ENCODE measurements at places on chromosomes 2 and 18. TPM values are rescaled to one million over a fixed set of nuclear protein-coding genes. Genes with fewer than 3 reads are reported as not detected.

Gene PIKFYVE
- polyA plus RNA-seq: 3.5 TPM

Gene UGT1A4
- 446 TPM for polyA plus RNA-seq

Gene NEU2
- polyA plus RNA-seq: not detected

Gene RHOB
- polyA plus RNA-seq: 114 TPM

Gene AGAP1
- polyA plus RNA-seq: 5.8 TPM

- H3K4me3 ChIP-seq: peak within 1 kb of the TSS; percentile 85
- H3K4me1 ChIP-seq: peaks cover 19% of the 10 kb centered on the region
- H3K36me3 ChIP-seq: no peaks in the 10 kb centered on the region
- peak; percentile 82 for DNase-seq
- no peaks in the 10 kb centered on the region for H3K27me3 ChIP-seq
- peak within 1 kb of the TSS; percentile 91 for H3K27ac ChIP-seq
Observed at GRCh38 chr2:150487537-150488429, at the start of gene RND3. Gene RND3, minus strand, starts transcription at chr2:150487667. Its CDS starts 250 bp downstream, at chr2:150487417.

DNA sequence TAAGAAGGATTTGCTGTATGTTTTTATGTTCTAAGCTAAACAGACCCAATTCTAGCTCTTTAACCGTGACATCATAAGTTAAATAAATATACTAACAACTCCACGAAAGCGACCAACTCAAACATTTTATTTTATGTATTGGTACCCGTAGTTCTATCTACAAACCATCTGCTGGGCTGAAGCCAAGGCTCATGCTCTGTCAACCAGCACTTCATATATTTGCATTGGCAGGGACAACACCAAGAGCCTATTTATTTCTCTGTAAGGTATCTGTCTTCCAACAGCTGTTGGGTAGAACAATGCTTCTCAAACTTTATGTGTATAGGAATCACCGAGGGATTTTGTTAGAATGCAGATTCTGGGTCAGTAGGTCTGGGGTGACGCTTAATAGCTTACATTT, 64.5 kb downstream of the PID1 start:
- H3K36me3 ChIP-seq: no peaks in the 10 kb centered on the region
- H3K4me3 ChIP-seq: no peak overlapping the region
- no peak for DNase-seq
- no peaks in the 10 kb centered on the region for H3K27me3 ChIP-seq
- peak overlapping the region; percentile 35 for H3K27ac ChIP-seq

GRCh38 chr18:54241483-54241882, 17.0 kb upstream of the MBD2 start:
- no peak overlapping the region for H3K4me3 ChIP-seq
- H3K27me3 ChIP-seq: no peaks in the 10 kb centered on the region
- no peaks in the 10 kb centered on the region for H3K36me3 ChIP-seq
- no peak overlapping the region for H3K27ac ChIP-seq
- H3K4me1 ChIP-seq: peaks cover 6% of the 10 kb centered on the region

GRCh38 chr18:68409576-68409975, 305.3 kb downstream of the TMX3 start:
- H3K27me3 ChIP-seq: no peaks in the 10 kb centered on the region
- no peaks in the 10 kb centered on the region for H3K36me3 ChIP-seq
- H3K4me3 ChIP-seq: no peak overlapping the region
- no peak for DNase-seq
- no peaks in the 10 kb centered on the region for H3K4me1 ChIP-seq

GRCh38 chr2:198917926-198918720, 539.6 kb downstream of the SATB2 start:
- no peaks in the 10 kb centered on the region for H3K4me1 ChIP-seq
- H3K36me3 ChIP-seq: no peaks in the 10 kb centered on the region
- H3K27me3 ChIP-seq: no peaks in the 10 kb centered on the region
- no peak for DNase-seq
- H3K27ac ChIP-seq: no peak overlapping the region
- no peak overlapping the region for H3K4me3 ChIP-seq

GRCh38 chr2:217086038-217086522, 226.2 kb upstream of the TNP1 start:
- H3K36me3 ChIP-seq: no peaks in the 10 kb centered on the region
- H3K27me3 ChIP-seq: peaks cover 3% of the 10 kb centered on the region
- H3K27ac ChIP-seq: no peak overlapping the region
- peak; percentile 9 for DNase-seq

- no peak overlapping the region for H3K4me3 ChIP-seq
- no peak for DNase-seq
- no peaks in the 10 kb centered on the region for H3K27me3 ChIP-seq
- H3K27ac ChIP-seq: no peak overlapping the region
- H3K36me3 ChIP-seq: no peaks in the 10 kb centered on the region
Observed at GRCh38 chr2:19746611-19747309, 155.0 kb downstream of the TTC32 start.

DNA sequence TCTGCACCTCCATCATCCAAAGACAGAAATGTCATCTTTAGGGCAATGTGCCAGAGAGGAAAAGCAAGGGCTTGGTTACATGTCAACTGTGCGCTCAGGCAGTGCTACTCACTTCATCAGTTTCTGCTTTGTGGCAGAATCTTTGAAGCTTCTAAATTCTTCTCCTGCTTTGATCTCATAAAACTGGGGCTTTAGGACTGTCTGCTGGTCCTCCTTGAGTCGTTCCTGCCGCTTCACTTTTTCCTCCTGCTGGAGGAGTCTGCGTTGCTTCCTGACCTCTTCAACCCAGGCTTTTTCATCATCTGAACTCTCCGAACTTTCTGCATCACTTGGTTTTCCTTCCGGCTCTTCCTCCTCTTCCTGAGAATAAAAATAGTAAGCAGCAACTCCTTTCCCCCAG, 100.8 kb downstream of the NOL10 start:
- no peaks in the 10 kb centered on the region for H3K27me3 ChIP-seq
- no peak overlapping the region for H3K27ac ChIP-seq
- DNase-seq: no peak
- peaks cover 29% of the 10 kb centered on the region for H3K4me1 ChIP-seq

DNA sequence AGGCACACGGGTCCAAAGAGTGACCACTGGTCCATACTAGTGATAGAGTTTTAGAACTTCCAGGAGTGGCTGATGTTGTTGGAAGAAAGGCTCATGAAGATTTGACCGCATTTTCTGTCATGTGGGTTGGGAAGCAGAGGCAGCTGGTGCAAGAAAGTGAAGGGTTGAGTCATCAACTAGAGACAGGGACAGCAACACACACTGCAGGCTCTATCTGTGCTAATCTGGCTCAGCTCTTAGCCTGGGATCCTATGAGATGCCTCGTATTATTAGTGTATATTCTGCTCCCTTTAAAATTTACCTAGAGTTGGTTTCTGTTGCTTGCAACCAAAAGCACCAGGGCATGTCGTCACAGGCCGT, 2.5 kb upstream of the SH3RF3 start:
- H3K27ac ChIP-seq: no peak overlapping the region
- H3K27me3 ChIP-seq: no peaks in the 10 kb centered on the region
- no peak overlapping the region for H3K4me3 ChIP-seq
- no peak for DNase-seq

DNA sequence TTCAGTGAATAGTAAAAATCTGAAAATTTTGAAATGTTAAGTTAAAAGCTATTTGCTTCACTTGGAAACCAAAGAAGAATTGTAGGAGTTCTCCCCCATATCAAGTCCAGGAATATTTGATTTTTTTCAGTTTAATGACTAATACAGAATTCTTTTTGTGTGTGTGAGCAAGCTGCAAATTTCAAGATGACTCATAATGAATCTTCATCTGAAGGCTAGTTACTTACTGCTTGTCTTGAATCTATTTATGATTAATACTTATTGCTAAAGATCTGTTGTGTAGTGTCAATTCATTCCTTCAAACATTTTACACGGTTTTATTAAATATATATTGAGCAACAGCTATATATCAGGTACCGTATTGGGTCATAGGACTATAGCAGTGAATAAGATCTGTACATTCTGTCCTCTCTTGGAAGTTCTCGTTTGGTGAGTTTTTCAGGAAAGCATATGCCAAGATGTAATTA, 47.8 kb upstream of the CAVIN2 start:
- H3K4me1 ChIP-seq: no peaks in the 10 kb centered on the region
- no peak for DNase-seq
- H3K4me3 ChIP-seq: no peak overlapping the region
- no peak overlapping the region for H3K27ac ChIP-seq
- H3K27me3 ChIP-seq: no peaks in the 10 kb centered on the region
- no peaks in the 10 kb centered on the region for H3K36me3 ChIP-seq

GRCh38 chr2:193608451-193608850, 1413.7 kb upstream of the TMEFF2 start:
- no peaks in the 10 kb centered on the region for H3K27me3 ChIP-seq
- no peaks in the 10 kb centered on the region for H3K36me3 ChIP-seq
- no peak overlapping the region for H3K27ac ChIP-seq
- no peaks in the 10 kb centered on the region for H3K4me1 ChIP-seq

GRCh38 chr2:240498171-240498957, 59.4 kb downstream of the ANKMY1 start:
- no peaks in the 10 kb centered on the region for H3K27me3 ChIP-seq
- no peak overlapping the region for H3K27ac ChIP-seq
- no peak for DNase-seq
- peaks cover 9% of the 10 kb centered on the region for H3K36me3 ChIP-seq

- H3K27ac ChIP-seq: no peak overlapping the region
- no peak overlapping the region for H3K4me3 ChIP-seq
- no peak for DNase-seq
- H3K27me3 ChIP-seq: no peaks in the 10 kb centered on the region
- H3K4me1 ChIP-seq: no peaks in the 10 kb centered on the region
- no peaks in the 10 kb centered on the region for H3K36me3 ChIP-seq
Observed at GRCh38 chr18:48905513-48905912, 45.3 kb downstream of the SMAD7 start.

DNA sequence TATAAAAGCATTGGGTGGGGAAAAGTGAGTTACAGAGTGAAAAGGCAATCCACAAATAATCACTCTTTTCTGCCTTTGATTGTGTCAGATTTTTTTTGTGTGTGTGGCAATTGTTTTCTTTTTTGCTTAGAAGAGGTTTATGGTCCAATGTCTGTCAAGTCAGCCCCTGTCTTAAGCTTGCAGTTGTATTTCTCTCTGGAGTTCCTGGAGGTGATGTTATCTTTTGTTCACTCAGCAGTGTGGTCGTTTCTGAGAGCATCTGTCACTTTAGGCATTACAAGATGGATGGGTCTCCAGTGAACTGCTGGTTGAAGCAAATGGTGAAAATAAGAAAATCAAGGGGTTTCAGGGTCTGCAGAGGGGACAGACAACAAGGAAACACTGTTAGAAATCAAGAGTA, 121.3 kb downstream of the GREB1L start:
- no peaks in the 10 kb centered on the region for H3K4me1 ChIP-seq
- no peaks in the 10 kb centered on the region for H3K27me3 ChIP-seq
- no peak overlapping the region for H3K27ac ChIP-seq

- no peaks in the 10 kb centered on the region for H3K27me3 ChIP-seq
- H3K4me1 ChIP-seq: no peaks in the 10 kb centered on the region
- no peak for DNase-seq
- no peak overlapping the region for H3K4me3 ChIP-seq
- no peaks in the 10 kb centered on the region for H3K36me3 ChIP-seq
- no peak overlapping the region for H3K27ac ChIP-seq
Observed at GRCh38 chr2:168607992-168608391, 151.9 kb downstream of the CERS6 start.

DNA sequence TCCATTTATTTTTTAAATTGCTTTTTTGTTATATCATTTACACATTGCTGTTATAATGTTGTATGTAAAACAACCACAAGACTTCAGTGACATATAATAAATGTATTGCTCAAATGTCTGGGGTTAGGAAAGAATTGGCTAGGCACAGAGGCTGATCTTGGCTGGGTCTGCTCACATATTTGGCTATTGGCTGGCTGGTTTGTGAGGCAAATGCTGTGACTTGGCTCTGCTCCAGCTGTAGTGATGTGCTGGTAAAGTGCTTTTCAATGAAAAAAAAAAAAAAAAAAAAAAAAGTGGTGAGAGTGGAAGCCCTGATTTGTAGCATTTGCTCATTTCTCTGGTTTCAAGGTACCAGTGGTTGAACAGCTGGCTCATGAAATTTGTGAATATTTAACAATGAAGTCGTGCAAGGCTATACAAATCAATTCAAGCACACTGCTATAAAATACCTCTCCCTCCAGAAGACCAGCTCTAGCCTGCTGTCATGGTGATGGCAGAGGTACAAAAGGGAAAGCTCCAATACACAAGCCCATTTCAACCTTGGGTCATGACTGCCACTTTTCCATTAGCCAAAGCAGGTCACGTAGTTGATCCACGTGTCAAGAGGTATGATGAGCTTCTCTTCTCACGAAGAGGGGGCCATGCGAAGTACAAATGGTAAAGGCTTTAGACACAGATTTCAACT, 43.7 kb upstream of the RIT2 start:
- H3K27me3 ChIP-seq: no peaks in the 10 kb centered on the region
- no peaks in the 10 kb centered on the region for H3K4me1 ChIP-seq
- no peak overlapping the region for H3K4me3 ChIP-seq
- no peak overlapping the region for H3K27ac ChIP-seq
- H3K36me3 ChIP-seq: no peaks in the 10 kb centered on the region

All from liver (tissue), 10 donors.